Endothelial cell of umbilical vein (primary cell): ENCODE measurements at places on chromosomes 1 and 21. TPM values are rescaled to one million over a fixed set of nuclear protein-coding genes. Genes with fewer than 3 reads are reported as not detected.

The CYYR1 gene
- total RNA-seq: 23.8 and 25.7 TPM in 2 replicates

DNA sequence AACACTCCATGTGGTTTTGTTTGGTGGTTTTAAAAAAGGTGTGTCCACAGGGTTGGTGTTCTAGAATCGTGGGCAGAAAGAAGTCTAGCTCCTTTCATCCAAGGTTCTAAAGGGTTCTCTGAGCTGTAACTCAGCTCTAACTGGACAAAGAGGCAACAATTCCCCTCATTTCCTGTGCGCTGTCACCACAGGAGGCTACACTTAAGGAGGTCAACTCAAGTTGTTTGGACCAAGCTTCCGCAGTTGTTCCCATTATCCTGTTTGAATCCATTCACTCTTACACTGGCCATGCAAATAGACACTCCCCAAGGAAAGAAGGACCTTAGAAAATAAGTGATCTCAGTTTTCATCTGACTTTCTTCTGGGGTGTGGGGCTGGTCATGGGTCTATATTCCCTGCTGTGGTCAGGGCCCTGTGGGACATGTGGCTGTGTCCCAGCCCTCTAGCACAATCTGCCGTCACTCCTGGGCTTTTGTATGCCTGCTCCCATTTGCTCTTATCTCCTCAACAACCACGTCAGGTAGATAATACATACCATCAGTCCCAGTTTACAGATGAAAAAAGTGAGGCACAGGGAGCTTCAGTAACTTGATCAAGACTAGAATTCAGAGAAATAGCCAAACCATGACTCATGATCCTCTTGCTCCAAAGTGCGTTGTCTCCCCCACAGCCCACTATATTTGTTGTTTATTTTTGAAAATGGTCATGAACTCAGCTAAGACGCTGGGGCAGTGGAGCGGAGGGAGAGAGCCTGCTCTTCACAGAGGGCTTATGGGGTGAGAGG, 103.6 kb downstream of the RHOU start:
- H3K4me3 ChIP-seq: no peak overlapping the region
- H3K27me3 ChIP-seq: no peaks in the 10 kb centered on the region
- H3K36me3 ChIP-seq: no peaks in the 10 kb centered on the region
- peaks cover 28% of the 10 kb centered on the region for H3K4me1 ChIP-seq
- peak overlapping the region; percentile 60 for H3K27ac ChIP-seq

The NKAIN1 gene
- total RNA-seq: 0.23 and 0.40 TPM in 2 replicates

The FAM151A gene
- not detected in 2 replicates for total RNA-seq

DNA sequence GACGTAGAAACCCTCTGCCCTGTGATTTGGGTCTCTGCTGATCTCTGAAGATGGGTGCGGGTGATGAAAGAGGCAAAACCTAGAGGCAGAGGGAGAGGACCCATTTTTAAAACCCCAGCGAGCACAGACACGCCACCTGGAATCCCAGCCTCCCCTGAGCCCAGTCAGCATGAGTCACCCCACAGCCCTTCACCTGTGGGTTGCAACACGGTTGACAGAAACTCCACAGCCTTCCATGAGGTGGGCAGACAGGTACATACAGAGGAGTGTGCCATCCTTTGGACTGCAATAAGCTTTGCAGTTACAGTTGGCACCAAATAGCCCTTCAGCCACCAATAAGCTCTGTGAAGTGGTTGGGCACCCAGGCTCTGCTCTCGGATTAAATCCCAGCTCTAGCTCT, 2.1 kb upstream of the GRHL3 start:
- no peak for DNase-seq
- H3K27ac ChIP-seq: no peak overlapping the region
- no peak overlapping the region for H3K4me3 ChIP-seq
- H3K4me1 ChIP-seq: peaks cover 2% of the 10 kb centered on the region
- H3K27me3 ChIP-seq: peaks cover 55% of the 10 kb centered on the region
